ENCODE measurements at places on chromosomes 1 and 21.

DNA sequence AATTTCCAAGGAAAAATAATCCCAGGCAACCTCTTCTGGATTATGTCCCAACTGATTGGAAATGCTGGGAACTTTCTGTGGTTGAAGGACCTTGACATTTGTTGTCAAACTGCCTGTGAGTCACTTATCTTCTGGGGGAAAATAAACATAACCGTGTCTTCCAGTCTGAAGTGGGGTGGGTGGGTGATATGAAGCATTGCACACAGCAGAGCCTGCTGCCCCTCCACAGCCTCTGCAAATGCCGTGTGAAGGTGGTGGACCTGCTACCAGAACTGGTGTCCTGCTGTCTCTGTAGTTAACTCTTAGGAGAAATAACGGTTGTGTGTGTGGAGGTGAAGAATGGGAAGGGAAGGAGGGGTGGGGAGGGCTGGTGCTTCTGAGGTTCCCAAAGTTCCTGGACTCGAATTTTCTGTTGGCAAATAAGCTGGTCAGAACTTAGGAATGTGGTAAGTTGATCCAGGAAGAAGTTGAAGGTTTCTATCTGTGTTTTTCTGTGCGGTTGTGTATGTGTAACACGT lies 23.2 kb downstream of the GALNT2 start:
- no peak for DNase-seq

GRCh38 chr1:185720633-185721272 lies 13.4 kb upstream of the HMCN1 start:
- no peak for DNase-seq

DNA sequence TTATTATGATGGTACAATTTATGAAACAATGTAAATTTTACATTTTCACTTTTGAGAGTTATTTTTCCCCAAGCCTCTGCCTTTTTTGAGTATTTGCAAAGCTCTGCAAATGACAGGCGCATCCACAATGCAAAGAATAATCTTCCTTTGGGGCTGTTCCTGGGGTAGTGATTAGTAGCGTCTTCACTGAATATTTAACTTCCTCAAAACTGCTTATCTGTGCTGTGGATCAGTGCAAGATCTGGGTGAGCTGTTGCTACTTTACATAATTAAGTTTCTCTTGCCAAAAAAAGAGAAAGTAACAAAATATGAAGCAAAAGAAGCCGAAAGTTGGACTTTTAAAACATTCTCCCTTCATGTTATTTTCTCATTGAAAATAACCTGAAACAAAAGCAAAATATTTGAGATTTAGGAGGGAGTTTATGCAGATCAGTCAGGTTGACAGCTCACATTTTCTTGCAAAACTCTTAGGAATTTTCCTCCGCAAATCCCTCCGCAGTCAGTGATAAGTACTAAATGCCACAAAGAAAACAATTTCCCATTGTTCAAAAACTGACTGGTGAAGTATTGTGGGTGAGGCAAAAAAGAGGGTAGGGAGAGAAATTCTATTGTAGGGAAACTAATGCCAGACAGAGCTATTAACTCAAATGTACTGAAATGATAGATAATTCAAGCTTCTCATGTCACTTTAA lies 276.4 kb upstream of the B3GALT2 start:
- DNase-seq: no peak

GRCh38 chr1:192889082-192889481 lies 80.2 kb downstream of the RGS2 start:
- no peak for DNase-seq

GRCh38 chr21:44485254-44485793 lies 30.0 kb downstream of the LRRC3 start:
- DNase-seq: peak; percentile 17

- DNase-seq: no peak
Observed at GRCh38 chr1:51316113-51316845, 14.1 kb downstream of the TTC39A start.

- no peak for DNase-seq
Observed at GRCh38 chr1:166184897-166185296, 18.1 kb upstream of the FAM78B start.

- DNase-seq: no peak
Observed at GRCh38 chr1:80536461-80536860, 1264.3 kb upstream of the ADGRL2 start.

DNA sequence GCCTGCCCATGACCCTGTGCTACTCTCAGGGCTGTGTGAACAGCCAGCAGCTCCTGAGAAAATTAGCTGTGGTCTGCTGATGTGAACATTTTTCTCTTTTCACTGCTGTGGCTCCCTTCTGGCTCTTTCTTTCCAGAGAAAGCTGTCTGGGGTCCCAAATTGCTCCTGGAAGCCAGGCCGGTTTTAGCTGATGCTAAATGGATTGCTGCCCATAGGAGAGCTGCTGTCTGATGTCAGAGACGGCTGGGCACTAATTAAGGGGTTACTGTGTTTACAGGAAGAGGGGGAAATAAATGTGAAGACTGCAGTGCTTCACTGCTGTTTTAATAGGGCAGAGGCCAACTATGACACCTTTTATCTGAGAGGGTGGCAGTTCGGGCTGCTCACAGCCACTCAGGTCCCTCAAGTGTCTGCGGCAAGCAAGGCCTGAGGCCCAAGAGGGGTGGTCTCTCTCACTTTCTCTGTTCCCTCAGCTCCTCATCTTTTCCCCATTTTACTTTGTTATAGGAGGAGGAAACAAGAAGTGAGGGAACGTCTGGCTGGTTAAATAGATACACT lies 106.0 kb upstream of the GNG12 start:
- DNase-seq: no peak
